SJCRH30 (cell line): ENCODE measurements at places on chromosomes 7 and 10. TPM values are rescaled to one million over a fixed set of nuclear protein-coding genes. Genes with fewer than 3 reads are reported as not detected.

Gene CYP17A1
- total RNA-seq, result not detected in 2 replicates

Gene TMEM106B
- total RNA-seq, result 26.4 and 30.5 TPM in 2 replicates

Gene PHYHIPL
- total RNA-seq, result 0.04 TPM in 1 of 2 replicates, not detected in the other

Gene ITIH5
- 0.65 and 0.66 TPM in 2 replicates for total RNA-seq

Gene ABI1
- 43.8 and 49.6 TPM in 2 replicates for total RNA-seq

Gene ADCY1
- total RNA-seq, result not detected in 2 replicates

Gene ASL
- total RNA-seq, result 13.7 and 15.0 TPM in 2 replicates

Gene GIMAP7
- not detected in 2 replicates for total RNA-seq

Gene FAM25G
- total RNA-seq, result 0.63 TPM in 1 of 2 replicates, not detected in the other

Gene SLC16A9
- total RNA-seq, result 1.3 and 1.5 TPM in 2 replicates

Gene TEX36
- not detected in 2 replicates for total RNA-seq

Gene SRRM3
- total RNA-seq, result 0.43 and 0.51 TPM in 2 replicates

Gene GTPBP10
- 22.4 and 25.1 TPM in 2 replicates for total RNA-seq

Gene PNLIPRP3
- total RNA-seq, result 0.10 TPM in 1 of 2 replicates, not detected in the other

Gene KAT6B
- 18.5 and 21.1 TPM in 2 replicates for total RNA-seq

Gene HYAL4
- not detected in 2 replicates for total RNA-seq

Gene RP9
- total RNA-seq, result 28.1 and 31.0 TPM in 2 replicates

Gene CHAT
- total RNA-seq, result not detected in 2 replicates

Gene IMPDH1
- 43.2 and 47.9 TPM in 2 replicates for total RNA-seq

Gene TMEM196
- not detected in 2 replicates for total RNA-seq

Gene SLC26A4
- total RNA-seq, result 3.7 and 3.9 TPM in 2 replicates

Gene ZNF277
- 29.0 and 29.7 TPM in 2 replicates for total RNA-seq

Gene INHBA
- total RNA-seq, result 0.08 TPM in 1 of 2 replicates, not detected in the other

Gene MMD2
- not detected in 2 replicates for total RNA-seq

Gene MET
- 121 and 129 TPM in 2 replicates for total RNA-seq

Gene GRID1
- not detected in 2 replicates for total RNA-seq

Gene FGL2
- 1.3 and 1.5 TPM in 2 replicates for total RNA-seq

Gene C10orf71
- 4.5 and 6.6 TPM in 2 replicates for total RNA-seq

Gene UNCX
- total RNA-seq, result 0.08 and 0.30 TPM in 2 replicates

Gene UCN3
- 0.10 and 0.20 TPM in 2 replicates for total RNA-seq

Gene CNTNAP2
- total RNA-seq, result 0.05 TPM in 1 of 2 replicates, not detected in the other

Gene PRKAR2B
- 12.3 and 14.3 TPM in 2 replicates for total RNA-seq

Gene POLD2
- 149 and 162 TPM in 2 replicates for total RNA-seq

Gene FAM25A
- total RNA-seq, result not detected in 2 replicates

Gene FGF8
- 115 and 123 TPM in 2 replicates for total RNA-seq
